GM12864 (cell line): ENCODE measurements at places on chromosomes 13 and 19.
A peak's percentile ranks its signal among the peaks of the same experiment; 100 is the strongest.

DNA sequence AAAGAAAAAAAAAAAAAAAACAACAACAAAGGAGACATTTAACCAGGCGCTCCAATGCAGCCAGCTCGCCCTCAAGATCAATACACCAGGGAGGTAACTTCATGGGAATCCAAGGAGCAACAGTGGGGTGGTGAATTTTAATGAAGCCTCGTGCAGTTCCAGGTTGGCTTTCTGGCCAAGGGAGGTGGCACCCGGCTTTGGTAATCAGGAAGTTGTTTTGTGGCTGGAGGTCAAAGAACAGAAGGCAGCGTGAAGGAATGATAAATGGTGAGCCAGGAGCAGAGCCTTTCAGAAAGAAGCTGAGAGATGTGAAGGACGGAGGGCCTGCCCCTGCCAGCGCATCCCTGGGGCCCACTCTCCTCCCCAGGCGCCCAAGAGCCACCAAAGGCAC, 188.2 kb upstream of the TSC22D1 start:
- no peak for DNase-seq

- no peak for DNase-seq
These were observed 288.0 kb upstream of the SLC10A2 start for GRCh38 chr13:103354171-103354570.

DNA sequence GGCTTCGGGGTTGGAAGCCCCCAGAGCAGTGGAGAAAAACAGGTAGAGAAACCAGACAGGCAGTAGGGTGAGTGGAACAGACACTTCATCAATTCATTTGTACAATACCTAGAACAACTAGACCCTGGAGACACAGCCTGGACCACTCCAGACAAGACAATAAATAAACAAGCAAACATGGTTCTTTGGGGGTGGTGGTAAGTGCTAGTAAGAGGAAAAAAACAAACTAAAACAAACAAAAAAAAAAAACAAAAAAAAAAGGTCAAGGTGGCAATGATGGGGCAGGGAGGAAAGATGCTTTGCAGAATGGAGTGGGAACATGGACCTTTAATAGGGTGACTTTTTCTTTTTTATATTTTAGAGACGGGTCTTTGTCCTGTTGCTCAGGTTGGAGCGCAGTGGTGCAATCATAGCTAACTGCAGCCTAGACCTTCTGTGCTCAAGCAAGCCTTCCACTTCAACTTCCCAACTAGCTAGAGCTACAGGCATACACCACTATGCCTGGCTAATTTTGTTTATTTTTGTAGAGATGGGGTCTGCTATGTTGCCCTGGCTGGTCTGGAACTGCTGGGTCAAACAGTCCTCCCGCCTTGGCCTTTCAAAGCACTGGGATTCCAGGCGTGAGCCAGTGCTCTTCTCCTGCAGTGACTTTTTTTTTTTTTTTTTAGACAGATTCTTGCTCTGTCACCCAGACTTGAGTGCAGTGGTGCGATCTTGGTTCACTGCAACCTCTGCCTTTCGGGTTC, 3.1 kb downstream of the JUNB start:
- no peak for DNase-seq

GRCh38 chr13:79614250-79614918, 133.4 kb downstream of the NDFIP2 start:
- DNase-seq = no peak

DNA sequence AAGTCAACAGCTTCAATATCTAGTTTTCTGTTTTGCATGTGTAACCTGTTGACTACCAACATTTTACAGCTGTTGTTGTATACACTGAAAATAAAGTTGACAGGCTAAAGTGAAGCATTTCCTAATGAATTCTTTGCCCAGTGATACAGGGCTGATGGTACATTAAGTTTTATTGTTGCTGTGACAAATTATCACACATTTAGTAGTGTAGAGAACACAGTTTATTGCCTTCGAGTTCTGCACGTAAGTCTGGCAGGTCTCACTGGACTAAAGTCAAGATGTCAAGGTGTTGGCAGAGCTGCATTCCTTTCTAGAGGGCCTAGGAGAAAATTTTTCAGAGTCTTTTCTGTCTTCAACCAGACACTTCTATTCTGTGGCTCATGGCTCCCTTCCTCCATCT, 184.2 kb downstream of the SLITRK6 start:
- DNase-seq = no peak

GRCh38 chr13:41652735-41653361, 195.5 kb downstream of the RGCC start:
- DNase-seq = peak; percentile 16

DNA sequence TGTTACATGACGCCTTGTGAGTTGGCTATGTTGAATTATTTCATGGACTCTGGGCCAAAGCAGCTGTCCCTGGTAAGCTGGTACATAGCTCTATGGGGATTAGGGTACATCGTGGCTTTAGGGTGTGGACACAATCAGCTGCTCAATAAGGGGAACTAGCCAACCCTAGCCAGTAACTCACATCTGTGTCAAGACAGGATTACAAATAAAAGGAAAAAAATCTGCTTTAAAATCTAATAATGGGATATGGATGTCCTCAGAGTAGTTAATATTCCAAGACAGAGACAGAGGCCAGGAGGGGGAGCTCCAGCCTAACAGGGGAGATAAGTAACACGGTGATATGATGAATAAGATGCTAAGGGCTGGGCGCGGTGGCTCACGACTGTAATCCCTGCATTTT, 21.1 kb upstream of the ZNF766 start:
- DNase-seq = no peak

DNA sequence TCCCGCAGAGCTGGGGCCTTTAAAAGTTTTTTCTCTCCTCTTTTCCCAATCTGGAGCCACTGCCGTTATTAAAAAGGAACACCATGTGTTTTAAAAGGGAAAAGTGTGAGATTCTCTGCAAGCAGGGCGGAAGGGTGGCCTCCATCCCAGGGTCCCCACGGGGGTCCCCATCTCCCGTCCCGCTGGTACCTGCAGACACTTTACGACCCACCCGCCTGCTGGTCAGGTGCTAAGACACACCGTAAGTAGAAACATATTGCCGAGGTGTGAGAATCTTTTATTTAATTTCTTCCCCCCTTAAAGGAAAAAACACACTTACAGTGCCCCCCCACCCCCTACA, 1.8 kb downstream of the CRLF1 start:
- no peak for DNase-seq

DNA sequence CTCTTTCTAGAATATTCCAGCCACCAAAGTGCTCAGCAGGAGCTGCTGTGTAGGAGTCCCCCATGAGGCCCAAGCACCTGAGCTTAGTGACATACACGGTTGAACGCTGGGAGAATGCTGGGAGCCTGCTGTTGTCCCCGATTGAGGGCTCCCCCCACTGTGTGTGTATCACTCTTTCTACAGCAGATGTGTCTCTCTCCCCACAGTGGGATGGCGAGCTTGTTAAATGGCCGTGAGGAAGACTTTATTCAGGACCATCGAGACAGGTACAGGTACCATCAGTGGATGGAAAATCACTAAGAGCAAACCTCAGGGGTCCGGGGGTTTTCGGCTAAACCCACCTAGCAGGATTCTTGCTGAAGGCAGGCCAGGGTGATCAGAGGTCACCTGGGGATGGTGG, 22.7 kb downstream of the EPN1 start:
- DNase-seq = no peak

GRCh38 chr19:28687296-28687695, 525.7 kb downstream of the UQCRFS1 start:
- no peak for DNase-seq

GRCh38 chr19:14442891-14443631, 10.0 kb downstream of the PKN1 start:
- no peak for DNase-seq

DNA sequence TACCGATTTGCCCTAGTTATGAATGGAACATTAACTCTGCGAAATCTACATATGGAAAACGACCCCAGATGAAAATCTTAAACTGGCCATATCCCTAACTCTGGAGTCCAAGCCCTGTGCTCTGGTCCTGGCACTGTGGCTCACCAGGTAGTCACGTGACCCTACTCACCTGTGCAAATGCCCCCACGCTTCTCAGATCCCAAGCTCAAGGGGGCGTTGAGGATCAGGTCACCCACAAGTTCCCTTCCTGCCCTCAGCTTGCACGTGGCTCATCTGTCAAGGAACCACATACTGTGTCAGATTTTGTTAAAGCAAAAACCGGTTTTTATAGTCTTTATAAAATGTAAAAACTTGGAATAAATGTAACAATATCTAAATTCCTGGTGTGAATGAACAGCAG, 324.0 kb downstream of the SHISA2 start:
- no peak for DNase-seq

- no peak for DNase-seq
These were observed 314.4 kb upstream of the NBEA start for GRCh38 chr13:34627509-34628208.

- DNase-seq = no peak
These were observed 68.5 kb downstream of the STOML3 start for GRCh38 chr13:38922170-38922569.

DNA sequence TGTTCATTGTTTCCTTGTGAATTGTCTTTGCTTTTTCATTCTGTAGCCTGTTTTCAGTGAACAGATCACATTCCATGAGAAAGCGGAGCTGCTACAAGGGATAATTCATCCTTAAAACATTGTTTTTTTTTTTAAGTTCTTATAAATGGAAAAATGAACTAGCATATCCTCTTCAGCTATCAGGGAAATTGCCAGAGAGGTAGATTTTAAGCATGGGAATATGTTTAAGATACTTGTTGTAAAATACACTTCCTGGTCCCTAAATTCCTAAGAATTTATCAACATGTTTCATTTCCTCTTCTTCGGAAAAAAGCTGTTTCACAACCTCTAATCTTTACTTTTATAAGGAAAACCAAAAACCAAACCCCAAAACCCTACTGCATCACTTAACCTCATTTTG, 238.0 kb downstream of the POSTN start:
- DNase-seq = no peak

- no peak for DNase-seq
These were observed 13.0 kb downstream of the POLRMT start for GRCh38 chr19:620166-620862.

DNA sequence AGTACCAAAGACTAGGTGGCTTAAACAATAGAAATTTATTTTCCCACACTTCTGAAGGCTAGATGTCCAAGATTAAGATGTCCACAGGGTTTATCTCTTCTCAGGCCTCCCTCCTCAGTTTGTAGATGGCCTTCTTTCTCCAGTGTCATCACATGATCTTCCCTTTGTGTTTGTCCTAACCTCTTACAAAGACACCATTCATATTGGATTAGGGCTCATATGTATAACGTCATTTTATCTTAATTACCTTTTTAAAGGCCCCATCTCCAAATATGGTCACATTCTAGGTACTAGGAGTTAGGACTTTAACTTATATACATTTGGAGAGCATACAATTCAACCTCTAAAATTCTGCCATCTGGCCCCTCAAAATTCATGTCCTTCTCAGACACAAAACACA, 34.3 kb downstream of the N4BP2L2 start:
- DNase-seq = no peak

DNA sequence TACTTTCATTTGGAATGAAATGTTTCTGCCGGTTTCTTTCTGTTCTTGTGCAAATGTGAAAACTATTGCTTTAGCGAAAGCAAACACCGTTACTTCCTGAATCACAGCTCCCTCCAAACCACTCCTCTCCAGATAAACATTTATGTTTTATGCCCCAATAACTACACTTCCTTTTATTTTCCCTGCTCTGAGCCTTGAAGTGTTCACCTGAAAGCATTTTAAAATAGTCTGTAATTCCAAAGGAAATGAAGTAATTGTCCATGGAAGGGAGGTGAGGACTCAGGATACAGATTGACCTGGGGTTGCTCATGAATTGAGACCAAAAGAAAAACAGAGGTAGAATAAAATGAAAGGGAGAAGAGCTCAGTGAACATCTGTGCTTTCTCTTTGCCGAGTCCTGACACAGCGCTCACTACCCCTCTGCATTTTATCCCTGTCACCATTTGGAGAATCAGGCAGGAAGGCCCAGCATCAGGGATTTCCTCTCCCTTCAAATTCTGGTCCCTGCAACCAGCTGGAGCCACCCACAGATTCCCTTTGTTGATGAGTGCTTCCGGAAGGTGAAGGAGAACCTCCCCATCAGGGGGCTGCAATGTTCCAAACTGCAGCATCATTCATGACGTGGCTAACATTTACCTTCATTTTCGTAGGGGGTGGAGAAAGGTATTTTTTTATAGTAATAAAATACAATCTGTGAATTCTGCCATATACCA, 171.9 kb downstream of the ITGBL1 start:
- no peak for DNase-seq

DNA sequence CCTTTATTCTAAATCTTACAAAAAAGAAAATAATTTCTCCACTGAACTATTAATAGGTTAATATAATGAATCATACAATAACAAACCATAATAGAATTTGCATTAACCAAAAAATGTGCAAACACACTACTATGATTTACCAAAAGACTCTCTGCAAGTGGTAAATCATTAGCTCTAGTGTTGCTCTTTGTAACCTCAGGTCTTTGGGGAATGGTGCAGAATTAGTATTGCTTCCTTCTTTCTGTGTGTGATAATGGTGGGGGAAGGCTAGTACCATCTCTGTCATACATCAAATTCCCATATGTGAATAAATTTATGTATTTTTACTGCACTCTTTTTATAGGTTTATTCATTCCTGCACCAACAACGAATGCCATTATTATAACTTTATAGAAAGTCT, 105.1 kb downstream of the COG6 start:
- DNase-seq = no peak

- no peak for DNase-seq
These were observed 26.4 kb downstream of the CDK8 start for GRCh38 chr13:26280295-26280694.

DNA sequence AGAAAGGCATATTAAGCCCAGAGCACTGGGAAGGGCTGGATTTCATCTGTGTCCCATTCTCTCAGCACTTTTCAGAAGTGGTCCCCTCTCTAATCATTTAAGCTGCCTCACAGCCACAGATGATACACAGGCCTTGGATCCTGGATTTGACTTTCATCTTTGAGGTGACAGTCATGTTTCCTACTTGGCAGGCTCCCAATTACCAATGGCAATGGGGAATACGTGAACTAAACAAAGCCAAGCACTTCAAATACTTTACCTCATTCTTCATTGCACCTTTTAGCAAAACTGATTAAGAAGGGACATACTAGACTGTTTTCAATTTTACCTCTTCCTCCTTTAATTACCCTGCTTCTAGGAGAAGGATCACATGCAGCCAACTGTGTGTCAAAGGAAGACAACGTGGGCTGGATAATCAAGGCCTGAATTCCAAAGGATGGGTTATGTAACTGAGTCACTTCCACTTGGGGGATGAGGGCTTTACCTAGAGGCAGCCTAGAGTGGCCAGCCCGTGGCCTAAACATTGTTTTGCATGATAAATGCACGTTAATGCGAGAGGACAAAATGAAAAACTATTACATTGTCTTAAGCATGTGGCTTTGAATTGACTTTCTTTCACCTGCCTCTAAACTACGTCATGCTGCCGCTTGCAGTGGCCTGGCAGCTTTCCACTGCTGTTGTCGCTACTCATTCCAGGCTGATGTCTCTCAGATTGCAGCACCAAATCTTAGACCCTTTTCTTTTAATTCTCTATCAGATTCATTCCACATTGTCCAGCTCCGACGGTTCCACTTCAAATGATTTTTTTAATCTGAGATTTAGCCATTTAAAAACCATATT, 95.0 kb downstream of the KCTD12 start:
- DNase-seq = no peak
